Stimulated activated CD4-positive, alpha-beta T cell treated with anti-CD3 and anti-CD28 coated beads, Interleukin-12 subunit alpha, Interleukin-12 subunit beta, amount 100 ng/mL, for 24 hours (primary cell): ENCODE measurements at places on chromosomes 1 and 21.

GRCh38 chr1:200130552-200130951 lies 103.0 kb downstream of the NR5A2 start:
- DNase-seq: no peak

GRCh38 chr1:94970783-94971182 lies 43.9 kb upstream of the CNN3 start:
- DNase-seq: no peak

GRCh38 chr1:9291914-9292360 lies 757 bp upstream of the SPSB1 start:
- no peak for DNase-seq

DNA sequence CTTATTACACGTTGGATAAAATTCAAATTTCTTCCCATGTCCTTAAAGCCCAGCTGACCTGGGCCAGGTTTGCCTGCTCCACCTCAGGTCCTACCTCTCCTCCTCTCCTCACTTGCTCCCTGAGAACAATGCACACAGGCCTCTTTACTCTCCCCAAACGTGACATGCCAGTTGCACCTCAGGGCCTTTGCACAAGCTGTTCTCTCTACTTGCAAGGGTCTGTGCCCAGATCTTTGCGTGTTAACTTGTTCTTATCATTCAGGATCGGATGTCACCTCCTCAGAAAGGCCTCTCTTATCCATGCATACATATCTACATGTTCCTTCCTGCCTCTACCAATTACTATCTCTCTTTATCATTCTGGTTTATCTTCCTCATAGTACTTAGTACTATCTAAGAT lies 14.7 kb upstream of the LEFTY1 start:
- no peak for DNase-seq

DNA sequence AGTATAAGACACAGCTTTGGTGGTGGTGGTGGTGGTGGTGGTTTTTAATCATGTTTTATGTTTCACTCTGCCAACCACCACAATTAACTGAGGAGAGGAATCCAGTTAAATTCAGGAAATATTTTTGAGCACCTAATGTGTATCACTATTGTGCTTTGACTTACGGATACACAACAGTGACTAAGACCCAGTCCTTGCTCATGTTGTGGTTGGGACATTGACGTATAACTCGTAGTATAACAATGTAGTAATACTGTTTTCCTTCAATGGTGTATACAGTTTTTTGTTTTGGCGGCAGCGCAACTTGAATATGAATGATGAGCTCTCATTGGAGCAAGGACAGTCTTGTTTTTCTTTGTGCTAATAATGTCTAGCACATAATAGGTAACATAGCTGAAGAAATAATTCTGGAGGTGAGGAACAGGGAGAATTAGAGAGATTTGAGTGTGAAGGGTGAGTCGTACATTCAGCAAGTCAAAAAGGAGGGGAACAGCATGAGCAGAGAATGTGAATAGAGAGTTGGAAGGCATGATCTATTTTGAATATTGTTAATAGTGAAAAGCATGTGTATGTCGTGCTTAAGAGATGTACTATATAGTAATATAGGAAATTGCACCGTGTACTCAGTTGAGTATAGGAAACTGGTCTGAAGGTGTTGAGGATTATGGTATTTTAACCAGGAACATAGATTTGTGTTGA lies 5.5 kb downstream of the CACYBP start:
- no peak for DNase-seq

DNA sequence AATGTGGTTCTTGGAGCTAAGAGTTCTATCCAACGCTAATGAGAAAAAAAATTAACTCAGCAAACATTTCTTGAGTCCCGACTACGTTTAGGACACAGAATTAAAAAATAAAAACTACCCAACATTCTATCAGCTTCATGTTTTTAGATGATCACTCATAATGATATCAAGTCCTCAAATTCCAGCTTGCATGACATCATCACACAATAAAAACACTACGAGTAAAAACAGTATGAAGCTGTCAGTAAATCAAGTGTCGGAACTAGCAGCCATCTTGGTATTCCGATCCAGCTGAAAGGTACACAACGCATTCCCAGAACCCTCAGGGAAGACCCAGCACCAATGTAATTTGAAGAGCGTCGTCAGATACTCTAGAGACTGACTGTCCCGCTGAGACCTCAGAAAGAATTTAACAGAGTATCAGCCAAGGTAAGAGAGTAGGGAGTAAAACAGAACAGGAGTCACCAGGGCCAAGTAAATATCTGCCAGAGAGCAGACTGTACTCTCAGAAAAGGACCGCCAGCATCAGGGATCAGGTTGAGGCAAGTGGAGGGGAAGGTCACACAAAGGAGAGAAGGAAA lies 57.0 kb downstream of the NRIP1 start:
- DNase-seq: no peak

DNA sequence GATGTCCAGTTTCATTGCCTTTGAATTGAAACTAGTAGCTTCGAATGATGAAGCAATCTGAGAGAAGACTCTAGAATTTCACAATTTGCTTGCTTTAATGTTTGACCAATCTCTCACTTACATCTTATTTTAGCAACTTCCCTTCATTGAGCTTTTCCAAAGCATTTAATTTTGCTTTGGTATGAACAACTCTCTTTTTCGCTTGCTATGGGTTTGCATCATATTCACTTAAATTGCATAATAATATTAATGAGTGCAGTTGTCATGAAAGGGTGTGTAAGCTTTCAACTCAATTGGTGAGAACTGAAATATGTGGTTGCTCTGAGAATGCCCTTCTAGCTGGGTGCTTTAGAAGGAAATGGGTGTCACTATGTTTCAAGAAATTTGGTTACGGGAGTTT lies 309.2 kb downstream of the HLX start:
- no peak for DNase-seq

DNA sequence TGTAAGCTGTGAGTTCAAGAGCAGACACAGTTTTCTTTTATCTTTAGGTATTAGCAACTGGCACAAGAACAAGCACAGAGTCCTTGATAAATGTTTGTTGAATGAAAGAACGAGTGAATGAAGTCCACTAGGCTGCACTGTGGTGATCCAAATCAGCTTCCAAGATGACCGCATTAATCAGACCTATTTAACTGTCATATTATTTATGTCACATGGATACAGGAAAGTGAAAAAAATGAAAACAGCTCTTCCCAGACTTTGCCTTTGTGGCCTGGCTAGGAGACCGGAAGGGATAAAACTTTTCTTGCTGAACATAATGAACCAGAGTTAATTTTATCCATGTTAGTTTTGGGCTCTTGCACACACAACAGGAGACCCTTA lies 261.3 kb downstream of the TNR start:
- DNase-seq: no peak

GRCh38 chr1:13916530-13916929 lies 216.5 kb downstream of the PRDM2 start:
- DNase-seq: no peak

- no peak for DNase-seq
Observed at GRCh38 chr1:154276797-154277196, 4.4 kb downstream of the HAX1 start.

DNA sequence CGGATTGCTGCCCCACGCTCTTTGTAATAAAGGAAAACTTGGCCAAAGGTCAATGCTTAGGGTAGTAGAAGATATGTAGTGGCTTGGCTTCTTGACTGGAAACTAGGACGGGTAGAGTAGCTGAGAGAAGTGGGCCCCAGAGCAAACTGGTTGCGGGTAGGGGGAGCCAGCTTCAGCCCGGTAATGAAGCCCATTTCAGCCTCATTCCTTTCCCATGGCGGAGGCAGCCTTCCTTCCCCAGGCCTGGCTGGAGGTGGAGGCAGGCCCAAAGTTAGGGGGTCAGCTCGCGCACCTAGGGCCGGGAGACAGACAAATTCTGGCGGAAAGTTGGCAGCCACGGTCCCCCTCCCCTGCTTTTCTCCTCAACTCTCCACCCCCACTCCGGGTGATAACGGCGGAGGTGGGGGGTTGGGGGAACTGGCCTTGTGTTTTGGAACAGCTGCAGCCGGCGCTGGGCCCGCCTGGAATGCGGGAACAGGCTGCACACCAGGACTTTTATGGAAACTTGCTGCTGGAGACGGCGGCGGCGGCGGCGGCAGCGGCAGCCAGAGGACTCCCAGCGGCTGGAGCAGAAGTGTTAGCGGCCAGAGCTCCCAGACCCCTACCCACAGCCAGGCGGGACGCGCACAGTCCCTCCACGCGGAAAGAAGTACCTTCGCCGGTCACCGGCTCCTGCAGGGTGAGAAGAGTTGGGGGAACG lies at the start of gene NEXN:
Gene NEXN (plus strand): TSS at position 544 of the 700 bp plus-strand sequence. CDS start 27,483 bp downstream, outside the sequence.
- DNase-seq: no peak

DNA sequence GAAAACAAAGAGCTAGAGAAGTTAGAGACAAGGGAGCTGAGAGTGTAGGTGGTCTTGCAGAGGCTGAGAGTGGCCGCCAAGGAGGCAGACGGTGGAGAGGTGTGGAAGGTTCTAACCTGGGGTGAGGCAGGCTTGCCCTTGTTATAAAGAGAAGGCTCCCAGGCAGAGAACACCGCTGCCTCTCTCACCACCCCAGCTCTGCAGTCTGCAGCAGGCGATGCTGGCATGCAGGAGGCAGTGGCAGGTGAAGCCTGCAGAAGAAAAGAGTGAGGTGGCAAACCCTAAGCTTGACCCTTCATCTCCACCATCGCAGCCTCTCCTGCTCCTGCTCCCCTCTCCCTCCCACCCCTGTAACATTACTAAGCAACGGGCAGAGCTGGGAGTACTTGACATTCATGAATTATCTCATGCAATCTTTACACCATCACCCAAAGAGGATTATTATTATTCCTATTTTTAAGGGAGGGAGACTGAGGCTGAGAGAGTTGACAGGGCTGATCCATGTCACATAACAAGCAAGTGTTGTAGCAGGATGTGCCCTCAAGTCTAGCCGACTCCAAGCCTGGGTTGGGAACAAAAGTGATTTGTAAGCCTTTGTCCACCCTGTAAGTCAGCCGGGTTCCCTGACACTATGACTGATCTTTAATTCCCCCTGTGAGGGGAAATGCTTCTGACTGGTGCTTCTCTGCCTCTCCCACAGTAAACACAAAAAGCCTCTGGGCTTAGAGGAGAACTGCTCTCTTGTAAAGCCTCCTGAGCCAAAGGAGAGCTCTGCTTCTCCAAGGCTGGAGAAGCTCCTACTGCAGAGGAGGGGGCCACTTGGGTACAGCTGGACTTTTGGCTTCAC lies 36.1 kb downstream of the KANK4 start:
- no peak for DNase-seq

- no peak for DNase-seq
Observed at GRCh38 chr1:29399465-29399864, 163.1 kb downstream of the PTPRU start.

- no peak for DNase-seq
Observed at GRCh38 chr1:2952371-2952770, 68.9 kb upstream of the ACTRT2 start.

- DNase-seq: no peak
Observed at GRCh38 chr1:244447552-244447951, 4.2 kb downstream of the ADSS2 start.

GRCh38 chr1:230277201-230278025 lies 148.7 kb downstream of the PGBD5 start:
- DNase-seq: no peak

GRCh38 chr1:30662291-30662840 lies 61.0 kb downstream of the MATN1 start:
- DNase-seq: no peak

GRCh38 chr1:36367066-36367465 lies 18.7 kb downstream of the STK40 start:
- DNase-seq: no peak
